ENCODE measurements at places on chromosomes 5 and 9. TPM values are rescaled to one million over a fixed set of nuclear protein-coding genes. Genes with fewer than 3 reads are reported as not detected.

Gene RPL37
- total RNA-seq: 4,634 TPM

Gene TAF9
- 253 TPM for total RNA-seq

Gene CMBL
- not detected for total RNA-seq

Gene FNBP1
- total RNA-seq: 18.6 TPM

Gene MYOT
- 0.08 TPM for total RNA-seq

Gene SLC1A1
- 1.6 TPM for total RNA-seq

Gene TARS1
- total RNA-seq: 595 TPM

Gene TCF7
- total RNA-seq: 4.7 TPM

Gene CNTNAP3B
- 9.0 TPM for total RNA-seq
